ENCODE measurements at places on chromosomes 7 and 10.

DNA sequence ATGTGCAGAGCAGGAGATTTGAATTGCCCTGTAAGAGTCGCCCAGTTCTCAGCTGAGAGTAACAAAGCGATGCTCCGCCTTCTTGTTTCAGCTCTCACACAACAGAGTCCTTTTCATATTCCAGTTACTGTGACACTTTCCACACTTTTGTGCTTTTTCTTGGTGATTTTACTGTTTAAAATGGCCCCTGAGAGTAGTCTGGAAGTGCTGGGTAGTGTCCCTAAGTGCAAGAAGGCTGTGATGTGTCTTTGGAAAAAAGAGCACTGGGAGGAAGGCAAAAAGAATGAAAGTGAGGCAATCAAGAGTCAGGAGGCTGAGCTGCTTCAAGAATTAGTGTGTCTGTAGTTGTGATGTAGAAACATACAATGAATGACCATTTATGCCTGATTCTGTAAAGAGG, 201.2 kb upstream of the SEMA3E start:
- no peak for DNase-seq

DNA sequence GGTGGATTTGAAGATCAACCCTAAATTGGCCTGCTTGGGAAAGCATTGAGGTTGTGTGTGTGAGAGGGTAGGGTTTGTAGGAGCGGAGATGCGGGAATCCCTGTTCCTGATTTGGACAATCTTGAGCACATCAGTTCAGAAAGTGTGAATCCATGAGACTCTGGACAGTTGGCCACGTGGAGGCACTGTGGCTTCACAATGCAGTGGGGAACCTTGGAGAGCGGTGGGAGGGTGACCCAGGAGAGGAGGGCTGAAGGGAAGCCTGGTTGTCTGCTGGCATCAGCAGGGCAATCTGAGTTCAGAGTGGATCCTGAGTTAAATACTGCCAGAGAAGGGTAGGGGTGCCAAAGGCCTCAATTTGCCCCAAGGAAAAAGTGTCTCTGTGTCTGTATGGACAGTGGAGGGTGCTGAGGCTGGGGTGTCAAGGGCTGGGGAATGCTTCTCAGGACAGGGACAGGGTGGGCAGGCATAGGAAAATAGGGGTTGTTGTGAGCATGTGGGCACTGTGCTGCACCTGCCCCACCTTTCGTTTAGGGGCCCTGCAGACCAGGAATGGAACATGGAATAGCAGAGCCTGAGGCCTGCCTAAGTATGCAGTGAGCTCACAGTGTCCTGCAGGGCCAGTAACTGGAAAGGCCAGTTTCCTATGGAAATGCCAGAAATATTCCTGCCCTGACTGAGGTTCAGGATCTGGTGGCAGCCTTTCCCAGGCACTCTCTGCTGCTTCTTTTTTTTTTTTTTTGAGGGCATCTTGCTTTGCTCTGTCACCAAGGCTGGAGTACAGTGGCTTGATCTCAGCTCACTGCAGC, 162.9 kb upstream of the PRSS58 start:
- DNase-seq, result peak; percentile 30

- no peak for DNase-seq
Measured at GRCh38 chr7:79376299-79377025, 77.0 kb downstream of the MAGI2 start.

GRCh38 chr7:47253650-47254080, 328.2 kb downstream of the TNS3 start:
- DNase-seq, result no peak

- peak; percentile 39 for DNase-seq
Measured at GRCh38 chr10:97224483-97225435, 39.0 kb upstream of the SLIT1 start.

DNA sequence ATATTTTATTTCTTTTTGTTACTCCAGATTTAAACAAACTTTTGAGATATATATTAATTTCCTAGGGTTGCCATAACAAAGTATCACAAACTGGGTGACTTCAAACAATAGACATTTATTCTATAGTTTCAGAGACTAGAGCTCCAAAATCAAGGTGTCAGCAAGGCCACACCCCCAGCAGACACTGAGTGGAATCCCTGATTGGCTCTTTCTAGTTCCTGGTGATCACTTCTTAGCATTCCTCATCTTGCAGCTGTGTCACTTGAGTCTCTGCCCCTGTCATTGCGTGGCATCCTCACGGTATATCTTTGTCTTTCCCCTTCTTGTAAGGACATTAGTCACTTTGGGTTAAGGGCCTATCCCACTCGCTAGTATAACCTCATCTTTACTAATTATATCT, 7.6 kb upstream of the SLC26A3 start:
- peak; percentile 17 for DNase-seq

GRCh38 chr10:120336911-120337540, 120.0 kb upstream of the PLPP4 start:
- DNase-seq, result peak; percentile 72

GRCh38 chr7:27914409-27914808, 174.4 kb downstream of the TAX1BP1 start:
- no peak for DNase-seq

DNA sequence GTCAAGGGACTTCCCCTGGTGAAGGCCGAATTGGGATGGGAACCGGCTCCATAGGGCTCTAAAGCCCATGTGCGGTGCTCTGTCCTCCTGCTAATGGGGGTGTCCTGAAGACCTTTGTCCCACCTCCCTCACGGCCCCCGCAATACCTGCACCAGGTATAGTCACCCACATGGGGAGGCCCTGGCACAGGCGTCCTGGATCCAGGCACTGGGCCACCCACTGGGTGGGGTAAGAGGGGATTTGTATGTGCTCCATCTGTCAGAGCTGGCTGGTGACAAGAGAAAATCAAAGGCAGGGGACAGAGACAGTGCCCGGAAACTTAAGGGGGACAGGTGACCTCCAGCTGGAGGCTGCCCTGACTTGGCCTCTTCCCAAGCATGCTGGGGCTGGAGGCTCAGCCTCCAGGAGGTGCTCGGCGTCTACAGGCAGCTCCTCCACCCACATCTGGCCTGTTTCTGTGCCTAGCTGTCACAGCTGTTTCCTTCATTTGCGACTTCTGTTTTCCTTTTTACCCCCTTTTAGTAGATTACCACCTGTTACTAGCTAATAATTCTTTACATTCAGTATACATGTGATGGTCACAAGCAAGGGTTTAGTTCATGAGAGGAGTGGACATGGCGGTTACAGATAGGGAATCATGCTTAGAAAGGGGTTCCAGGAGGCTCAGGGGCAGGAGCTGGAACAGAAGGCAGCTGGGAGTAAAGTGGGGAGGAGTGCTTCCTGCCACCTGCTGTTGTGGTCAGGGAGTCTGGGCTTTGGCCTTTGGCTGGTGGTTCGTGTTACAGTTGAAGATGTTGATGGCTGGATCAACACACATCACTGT, 2.3 kb upstream of the CUZD1 start:
- DNase-seq, result no peak

GRCh38 chr7:26688388-26688787, 176.0 kb downstream of the SKAP2 start:
- no peak for DNase-seq

GRCh38 chr10:52390388-52390787, 76.3 kb downstream of the DKK1 start:
- DNase-seq, result no peak

DNA sequence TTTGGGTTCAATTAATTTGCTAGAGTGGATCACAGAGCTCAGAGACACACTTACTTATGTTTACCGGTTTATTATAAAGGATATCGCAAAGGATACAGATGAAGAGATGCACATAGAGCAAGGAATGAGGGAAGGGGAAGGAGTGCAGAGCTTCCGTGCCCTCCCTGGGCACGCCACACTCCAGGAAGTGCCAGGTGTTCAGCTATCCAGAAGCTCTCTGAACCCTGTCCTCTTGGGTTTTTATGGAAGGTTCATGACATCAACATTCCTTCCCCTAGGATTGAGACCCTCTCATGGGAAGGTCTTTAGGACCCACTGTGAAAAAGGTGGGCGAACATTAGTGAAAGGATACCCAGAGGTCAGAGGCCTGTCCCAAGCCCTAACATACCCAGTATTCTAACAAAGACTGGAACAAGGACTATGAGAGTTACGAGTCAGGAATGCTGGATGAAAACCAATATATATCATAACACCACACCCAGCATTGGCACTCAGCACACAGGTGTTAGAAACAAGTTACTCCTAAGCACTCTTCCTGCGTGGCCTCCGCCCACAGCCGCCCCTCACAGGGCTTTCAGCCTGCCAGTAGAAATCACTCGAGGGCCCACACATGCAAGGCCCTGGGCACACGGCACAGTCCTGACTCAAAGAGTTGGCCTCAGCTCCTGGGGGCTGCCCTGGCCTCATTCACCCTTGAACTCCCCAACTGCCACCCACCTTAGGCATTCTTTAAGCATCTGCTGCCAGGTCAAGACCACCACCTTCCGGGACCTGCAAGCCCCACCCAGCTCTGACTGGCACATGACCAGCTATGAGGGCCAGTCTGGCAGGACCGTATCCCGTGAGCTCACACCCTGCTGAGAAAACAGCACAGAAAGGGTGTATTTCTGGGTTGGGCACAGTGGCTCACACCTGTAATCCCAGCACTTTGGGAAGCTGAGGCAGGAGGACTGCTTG, 5.6 kb upstream of the AIFM2 start:
- DNase-seq, result no peak

GRCh38 chr10:118369641-118370205, 27.6 kb upstream of the FAM204A start:
- no peak for DNase-seq

GRCh38 chr7:116028787-116029186, 1.8 kb downstream of the TFEC start:
- no peak for DNase-seq

DNA sequence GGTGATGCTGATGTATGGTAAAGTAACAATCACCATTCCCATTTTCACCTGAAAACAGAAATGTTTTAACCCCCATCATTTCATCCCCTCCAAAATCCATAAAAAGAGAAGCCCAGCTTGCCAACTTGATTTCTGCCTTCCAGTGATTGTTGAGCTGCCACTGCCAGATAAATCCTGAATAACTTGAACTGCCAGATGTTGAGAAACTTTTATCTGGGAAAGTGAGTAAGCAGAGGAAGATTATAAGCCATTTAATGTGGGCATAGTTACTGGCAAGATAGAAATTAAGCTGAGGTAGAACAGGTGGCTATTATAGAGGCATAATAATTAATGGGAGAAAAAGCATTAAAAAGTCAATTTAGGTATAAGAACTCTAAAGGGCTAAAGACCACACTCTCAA, 534.1 kb downstream of the ANKRD7 start:
- DNase-seq, result no peak

DNA sequence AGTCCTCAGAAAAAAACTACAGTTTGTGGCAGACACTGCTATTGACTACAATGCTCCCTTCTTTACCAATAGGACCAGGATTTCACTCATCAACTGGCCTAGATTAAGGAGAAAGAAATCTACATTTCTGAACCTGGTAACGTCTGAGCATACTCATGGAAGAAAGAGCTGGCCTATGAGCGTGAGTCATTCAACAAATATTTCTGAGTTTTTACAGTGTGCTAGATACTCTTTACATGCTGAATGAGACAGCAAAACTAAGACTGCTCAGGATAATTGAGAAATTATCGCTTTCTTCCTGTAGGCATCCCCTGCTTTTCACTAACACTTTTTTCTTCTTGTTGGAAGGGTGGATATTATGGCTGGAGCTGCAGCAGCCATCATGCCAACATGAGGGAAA, 609.7 kb downstream of the TNS3 start:
- DNase-seq, result no peak

DNA sequence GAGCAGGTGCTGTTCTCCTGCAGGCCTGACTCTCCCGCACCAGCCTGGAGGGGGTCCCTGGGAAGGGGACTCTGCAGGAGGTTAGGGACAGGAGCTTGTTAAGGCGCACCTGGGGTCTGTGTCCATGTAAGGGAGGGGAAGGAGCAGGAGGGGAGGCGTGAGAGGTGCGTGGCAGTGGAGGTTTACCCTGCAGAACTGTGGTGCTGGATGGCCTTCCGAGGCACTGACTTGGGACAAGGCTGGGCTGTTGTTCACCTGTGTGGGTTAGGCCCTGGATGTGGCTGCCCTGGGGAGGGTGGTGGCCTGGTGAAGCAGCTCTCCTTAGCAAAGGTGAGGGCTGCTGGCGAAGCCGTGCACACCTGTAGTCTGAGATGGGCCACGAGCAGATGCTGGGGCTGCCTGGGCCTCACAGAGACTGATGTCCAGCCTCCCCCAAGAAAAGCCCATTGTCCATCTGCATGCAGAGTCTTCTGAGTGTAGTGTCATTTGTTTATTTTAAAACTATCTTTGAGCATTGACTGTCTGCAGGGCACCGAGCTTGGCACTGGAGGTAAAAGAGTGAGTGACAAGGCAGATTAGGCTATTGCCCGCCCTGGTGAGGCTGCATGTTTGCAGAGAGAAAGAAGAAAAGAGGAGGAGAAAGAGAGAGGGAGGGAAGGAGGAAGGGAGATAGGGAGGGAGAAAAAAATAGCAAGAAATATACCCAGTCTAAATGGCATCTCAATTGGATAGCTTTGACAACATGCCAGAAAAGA, 225.3 kb downstream of the GLRX3 start:
- DNase-seq, result no peak

- peak; percentile 24 for DNase-seq
Measured at GRCh38 chr7:83468251-83468739, 180.6 kb downstream of the SEMA3E start.

DNA sequence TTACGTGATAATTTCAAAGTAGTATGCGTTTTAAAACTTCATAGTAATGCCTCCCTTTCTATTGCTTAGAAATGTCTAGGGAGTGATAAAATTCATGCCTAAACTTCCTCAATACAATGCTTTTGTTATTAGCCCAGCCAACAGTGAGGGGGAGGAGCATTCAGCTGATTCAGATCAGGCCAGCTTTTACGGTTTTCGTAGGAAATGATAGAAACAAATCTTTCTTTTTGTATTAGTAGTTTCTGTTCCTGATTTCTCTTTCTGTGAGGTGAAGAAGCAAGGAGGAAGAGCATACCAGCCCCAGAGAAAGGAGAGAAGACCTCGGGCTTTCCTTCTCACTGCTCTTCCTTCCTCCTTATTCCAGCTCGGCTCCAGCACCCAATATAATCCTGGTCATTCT, 35.2 kb upstream of the ITPRID1 start:
- no peak for DNase-seq

- no peak for DNase-seq
Measured at GRCh38 chr7:20323595-20323994, 7.1 kb upstream of the ITGB8 start.

DNA sequence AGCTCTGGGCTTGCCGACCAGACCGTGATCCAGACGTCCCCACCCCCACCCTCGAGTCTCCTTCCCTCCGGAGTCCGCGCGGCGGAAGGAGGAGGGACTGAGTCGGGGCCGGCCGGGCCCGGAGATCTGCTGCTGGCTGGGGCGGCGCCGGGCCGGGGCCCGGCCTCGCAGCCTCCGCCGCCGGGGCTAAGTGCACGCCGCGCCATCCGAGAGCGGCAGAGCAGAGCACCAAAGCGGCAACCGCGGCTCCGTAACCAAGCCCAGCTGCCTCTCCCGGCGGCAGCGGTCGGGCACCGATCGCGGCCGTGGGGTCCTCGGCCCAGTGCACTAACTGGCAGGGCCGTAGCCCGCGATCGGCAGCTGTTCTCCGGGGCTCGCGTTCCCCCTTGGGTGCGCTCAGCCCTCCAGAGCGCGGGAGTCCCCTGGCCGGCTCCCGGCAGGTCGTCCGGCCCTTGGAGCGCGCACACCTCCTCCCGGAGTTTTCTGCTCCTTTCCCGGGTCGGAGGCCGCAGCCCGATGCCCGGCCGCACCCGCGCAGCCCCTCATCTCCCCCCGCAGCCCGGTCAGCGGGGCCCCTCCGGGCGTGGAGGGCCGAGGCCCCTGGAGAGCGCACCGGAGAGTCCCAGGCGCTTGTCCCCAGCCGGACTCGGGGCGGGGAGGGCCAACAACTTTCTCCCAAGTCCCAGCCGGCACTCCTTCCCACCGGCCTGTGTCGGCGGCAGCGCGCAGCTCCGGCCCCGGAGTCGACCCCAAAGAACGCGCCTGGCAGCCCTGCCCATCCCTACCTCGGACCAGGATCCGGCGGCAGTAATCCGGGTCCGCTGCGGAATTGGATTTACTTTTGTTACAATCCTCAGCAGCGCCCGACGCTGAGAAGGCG, 799 bp downstream of the VAX1 start:
- DNase-seq, result no peak

Data from activated CD4-positive, alpha-beta memory T cell treated with anti-CD3 and anti-CD28 coated beads for 36 hours (primary cell).